Activated CD8-positive, alpha-beta memory T cell treated with anti-CD3 and anti-CD28 coated beads for 1 hour (primary cell): ENCODE measurements at places on chromosomes 6 and 20.

DNA sequence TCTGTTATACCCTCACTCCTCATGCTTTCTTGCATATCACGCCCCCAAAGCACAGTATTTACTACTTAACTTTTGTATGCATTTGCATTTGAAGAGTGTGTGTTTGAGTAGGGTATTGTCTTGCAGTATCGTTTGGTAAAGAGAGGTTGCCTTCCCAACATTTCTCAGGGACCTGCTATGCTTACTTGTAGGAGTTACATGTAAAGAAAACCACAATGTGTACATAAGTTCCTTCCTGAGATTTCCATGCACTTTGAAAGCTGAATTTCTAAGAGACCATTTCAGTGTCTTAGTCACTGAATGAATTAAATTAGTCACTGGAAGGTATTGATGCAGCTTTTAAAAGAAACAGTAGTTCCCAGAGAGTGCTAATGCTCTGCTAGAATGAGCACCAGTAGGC is 159.3 kb upstream of the LAMA2 start:
- no peak for DNase-seq

DNA sequence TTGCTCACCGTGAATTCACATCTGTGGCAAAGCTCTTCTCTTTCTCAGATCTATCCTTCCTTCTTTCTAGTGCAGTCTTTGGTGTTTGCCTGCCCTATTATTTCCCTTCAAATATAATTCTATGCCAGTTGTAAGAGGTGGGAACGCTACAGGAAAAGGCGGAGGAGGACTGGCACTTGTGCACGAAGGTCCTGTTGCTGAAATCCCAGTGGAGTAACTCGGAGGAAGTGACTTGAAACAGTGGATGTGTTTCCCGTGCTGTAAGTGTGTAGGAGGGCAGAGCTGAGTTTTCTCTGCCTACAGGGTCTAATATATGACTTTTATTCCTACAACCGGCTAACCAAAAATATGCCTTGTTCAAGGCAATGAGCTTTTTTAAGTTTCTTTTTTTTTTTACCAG is 754.8 kb downstream of the QKI start:
- no peak for DNase-seq

GRCh38 chr20:24772667-24773066 is 176.4 kb upstream of the CST7 start:
- no peak for DNase-seq

GRCh38 chr20:14441201-14441600 is 103.8 kb upstream of the FLRT3 start:
- no peak for DNase-seq

- no peak for DNase-seq
Measured at GRCh38 chr20:37699202-37699601, 5.4 kb downstream of the CTNNBL1 start.

- no peak for DNase-seq
Measured at GRCh38 chr6:67802771-67803170, 832.3 kb upstream of the ADGRB3 start.

DNA sequence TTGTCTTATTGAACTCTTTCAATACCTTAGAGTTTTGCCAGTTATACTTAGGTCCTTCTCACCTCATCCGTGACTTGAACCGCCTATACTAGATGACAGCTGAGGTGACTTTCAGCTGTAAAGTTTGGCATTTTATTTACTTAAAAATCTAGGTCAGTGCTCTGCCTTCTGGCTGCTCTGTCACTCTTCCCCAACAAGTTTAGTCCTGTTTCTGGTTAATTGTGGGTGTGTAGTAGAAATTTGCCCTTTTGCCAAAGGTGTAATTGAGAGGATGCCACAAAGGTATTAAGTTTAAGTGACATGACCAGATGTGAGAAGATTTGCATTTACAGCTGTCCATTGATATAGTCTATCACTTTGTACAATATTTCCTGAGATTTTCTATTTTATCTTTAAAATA is 106.2 kb downstream of the FARS2 start:
- DNase-seq, result no peak

- DNase-seq, result no peak
Measured at GRCh38 chr20:43940518-43941225, 26.0 kb downstream of the TOX2 start.

- no peak for DNase-seq
Measured at GRCh38 chr20:52454660-52455059, 263.1 kb upstream of the ZFP64 start.

DNA sequence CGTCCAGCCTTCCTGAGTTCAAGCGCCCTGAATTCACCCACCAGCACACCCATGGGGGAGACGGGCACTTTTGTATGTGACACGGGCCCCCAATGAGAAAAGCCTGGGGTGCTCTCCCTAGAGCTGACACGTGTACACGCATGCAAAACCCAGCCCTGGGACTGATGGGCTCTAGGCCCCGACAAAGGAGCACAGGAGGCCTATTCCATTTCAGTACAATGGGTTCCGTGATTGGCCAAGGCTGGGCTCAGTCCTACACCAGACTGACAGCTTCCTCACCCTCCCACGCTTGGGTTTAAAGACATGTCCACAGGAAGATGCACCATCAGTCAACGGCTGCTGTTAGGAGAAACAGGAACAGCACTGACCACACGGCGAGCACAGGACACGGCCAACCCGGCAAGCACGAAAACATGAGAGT is 8.8 kb downstream of the ZBTB46 start:
- no peak for DNase-seq

DNA sequence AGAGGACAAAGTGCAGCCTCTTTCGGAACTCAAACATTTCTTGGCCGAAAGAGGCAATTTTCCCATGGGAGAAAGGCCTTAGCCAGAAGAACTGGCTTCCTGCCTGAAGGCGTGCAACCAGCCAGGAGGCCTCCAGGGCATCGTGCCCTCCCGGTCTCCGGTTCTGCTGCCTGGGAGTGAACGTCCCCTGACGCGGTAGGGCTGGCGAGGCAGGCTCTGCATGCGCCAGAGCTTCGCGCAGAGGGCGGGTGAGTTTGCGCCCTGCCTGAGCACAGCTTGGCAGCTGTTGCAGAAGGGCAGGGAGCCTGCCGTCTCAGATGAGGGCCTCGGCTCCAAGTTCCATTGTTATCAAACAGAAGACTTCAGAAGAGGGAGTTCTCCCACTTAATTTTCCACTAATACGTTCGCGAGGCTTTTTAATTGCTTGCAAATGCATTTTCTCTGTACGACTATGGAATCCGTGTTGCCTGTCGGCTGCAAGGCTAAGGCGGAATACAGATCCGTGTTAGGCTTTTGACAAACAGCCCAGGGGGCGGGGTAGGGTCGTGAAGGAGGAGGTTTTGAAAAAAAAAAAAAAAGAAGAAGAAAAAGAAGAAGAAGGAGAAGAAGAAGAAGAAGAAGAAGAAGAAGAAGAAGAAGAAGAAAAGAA is 5.5 kb upstream of the TFAP2D start:
- no peak for DNase-seq

GRCh38 chr6:53986165-53986720 is 125.0 kb upstream of the MLIP start:
- DNase-seq, result no peak

DNA sequence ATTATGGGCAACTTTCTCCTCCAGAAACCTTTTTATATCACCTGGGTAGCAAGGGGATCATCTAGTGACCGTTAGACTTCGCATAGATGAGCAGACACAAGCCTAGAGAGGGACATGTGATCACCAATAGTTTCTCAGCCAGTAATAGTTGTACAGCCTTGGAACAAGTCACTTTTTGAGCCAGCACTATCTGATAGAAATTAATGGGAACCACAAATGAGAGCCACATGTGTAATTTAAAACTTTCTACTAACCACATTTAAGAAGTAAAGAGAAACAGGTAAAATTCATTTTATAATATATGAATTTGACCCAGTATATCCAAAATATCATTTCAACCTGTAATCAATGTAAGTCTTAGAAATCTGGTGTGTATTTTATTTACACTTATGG is 592 bp upstream of the CTNNBL1 start:
- no peak for DNase-seq

GRCh38 chr20:58888103-58888502 is 35.6 kb downstream of the GNAS start:
- DNase-seq, result no peak

DNA sequence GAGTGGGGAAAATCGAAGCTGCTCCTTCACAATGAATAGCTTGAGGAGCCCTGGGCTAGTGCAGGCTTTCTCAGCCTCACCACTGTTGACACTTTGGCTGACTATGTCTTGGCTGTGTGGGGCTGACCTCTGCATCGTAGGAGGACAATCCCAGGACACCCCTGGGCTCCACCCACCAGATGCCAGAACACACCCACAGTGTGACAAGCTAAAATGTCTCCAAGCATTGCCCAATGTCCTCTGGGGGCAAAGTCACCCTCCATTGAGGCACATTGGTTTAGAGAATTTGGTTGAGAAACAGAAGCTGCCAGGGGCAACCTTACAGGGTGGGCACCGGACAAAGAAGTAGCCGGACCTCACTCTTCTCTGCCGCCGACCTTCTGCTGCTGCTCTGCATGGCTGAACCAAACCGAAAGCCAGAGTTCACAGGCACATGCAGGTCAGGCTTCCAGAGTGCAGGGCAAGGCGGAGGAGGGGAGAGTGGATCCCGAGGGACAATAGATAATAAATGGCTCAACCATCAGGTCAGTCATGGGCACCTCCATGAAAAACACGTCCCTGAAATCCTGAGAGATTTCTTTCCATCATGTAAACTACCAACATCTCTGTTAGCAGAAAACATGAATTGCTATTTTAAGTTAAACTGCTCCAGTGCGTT is 189.0 kb downstream of the LRFN2 start:
- DNase-seq, result no peak

GRCh38 chr6:106087548-106088325 is 1.6 kb downstream of the PRDM1 start:
- no peak for DNase-seq

DNA sequence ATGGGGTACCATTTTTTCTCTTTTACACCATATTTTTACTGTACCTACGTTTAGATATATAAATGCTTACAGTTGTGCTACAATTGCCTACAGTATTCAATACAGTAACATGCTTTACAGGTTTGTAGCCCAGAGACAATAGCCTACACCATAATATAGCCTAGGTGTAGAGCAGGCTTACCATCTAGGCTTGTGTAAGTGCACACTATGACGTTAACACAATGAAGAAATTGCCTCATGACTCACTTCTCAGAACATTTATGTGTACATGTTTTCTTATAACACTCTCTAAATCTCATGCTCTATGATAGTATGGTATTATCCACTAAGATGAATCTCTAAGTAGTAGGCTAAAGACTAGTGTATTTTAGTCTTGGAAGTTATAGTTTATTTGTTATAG is 13.5 kb downstream of the GPR63 start:
- no peak for DNase-seq

DNA sequence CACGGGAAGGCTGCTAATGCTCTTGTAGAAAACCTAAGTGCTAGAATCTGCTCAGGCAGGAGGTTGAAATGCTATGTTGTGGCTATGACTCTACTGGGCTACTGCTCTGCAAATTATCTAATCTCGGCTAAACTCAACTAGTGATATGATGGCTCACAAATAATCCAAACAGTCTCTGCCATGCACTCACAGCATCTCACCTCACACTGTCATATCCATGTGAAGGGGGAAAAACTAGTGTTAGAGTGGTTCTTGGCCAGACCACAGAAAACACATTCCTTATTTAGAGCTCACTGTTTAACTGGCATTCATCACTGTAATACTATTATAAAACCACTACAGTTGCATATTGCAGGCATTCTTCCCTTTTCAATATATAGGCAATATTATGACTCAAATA is 81.8 kb upstream of the DST start:
- DNase-seq, result no peak

- no peak for DNase-seq
Measured at GRCh38 chr20:23061734-23062561, 12.5 kb upstream of the THBD start.

- no peak for DNase-seq
Measured at GRCh38 chr6:70241031-70241430, 61.9 kb downstream of the COL9A1 start.

- no peak for DNase-seq
Measured at GRCh38 chr20:44279228-44279627, 31.8 kb downstream of the FITM2 start.

DNA sequence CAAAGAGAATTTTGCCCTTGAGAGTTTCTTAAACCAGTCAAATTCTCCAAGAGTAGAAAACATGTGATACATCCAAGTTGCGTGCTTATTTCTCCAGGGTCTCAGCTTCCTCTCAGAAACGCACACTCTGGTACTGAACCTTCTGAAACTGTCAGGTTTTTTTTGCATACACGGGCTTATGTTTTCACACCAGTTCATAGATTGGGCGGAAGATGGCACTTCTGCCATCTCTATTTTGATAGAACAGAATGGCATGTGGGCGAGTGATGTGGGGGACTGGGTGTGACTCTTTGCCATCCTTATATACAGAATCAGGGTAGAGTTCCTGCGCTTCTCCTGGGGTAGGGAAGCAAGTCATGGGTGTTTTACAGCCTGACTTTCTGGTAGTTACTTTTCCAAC is 56.4 kb downstream of the ADTRP start:
- DNase-seq, result no peak

- DNase-seq, result no peak
Measured at GRCh38 chr20:8720089-8720488, 348.8 kb upstream of the PLCB4 start.

GRCh38 chr6:144265390-144265789 is 19.7 kb upstream of the UTRN start:
- no peak for DNase-seq

DNA sequence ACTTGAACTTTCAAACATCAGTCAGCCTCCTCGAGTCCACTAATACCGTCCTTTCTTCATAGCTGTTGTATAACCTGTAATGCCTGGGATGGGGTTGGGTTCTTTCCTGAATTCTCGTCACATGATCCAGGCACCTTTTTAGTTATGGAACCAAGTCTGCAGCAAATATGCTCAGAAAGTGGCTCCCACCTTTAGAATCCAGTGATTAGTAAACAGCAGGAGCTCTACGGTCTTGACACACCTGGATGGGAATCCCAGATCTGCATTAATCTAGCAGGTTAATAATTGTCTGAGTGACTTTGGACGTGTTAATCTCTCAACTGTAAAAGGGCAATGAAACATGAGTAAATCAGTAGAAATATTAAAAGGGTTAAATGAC is 729 bp upstream of the ZHX3 start:
- DNase-seq, result no peak

- no peak for DNase-seq
Measured at GRCh38 chr20:49039854-49040253, 6.3 kb upstream of the CSE1L start.

- no peak for DNase-seq
Measured at GRCh38 chr6:87968435-87969278, 79.0 kb upstream of the SPACA1 start.

DNA sequence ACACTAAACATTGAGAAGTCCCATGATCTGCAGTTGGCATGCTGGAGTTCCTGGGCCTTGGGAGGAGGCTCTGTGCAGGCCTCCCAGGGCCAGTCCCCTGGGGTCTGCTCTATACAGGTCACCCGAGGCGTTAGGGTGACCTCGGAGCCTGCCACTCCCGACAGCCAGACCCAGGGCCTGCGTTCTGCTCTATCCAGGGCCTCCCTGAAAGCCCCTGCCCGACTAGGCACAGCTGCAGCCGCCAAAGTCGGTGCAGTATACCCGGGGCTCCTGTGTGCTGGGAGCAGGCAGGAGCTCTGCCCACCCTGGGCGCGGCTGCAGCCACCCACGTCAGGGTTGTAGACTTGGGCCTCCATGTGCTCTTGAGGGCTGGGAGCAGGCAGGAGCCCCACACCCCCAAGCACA is 6.3 kb upstream of the OR14J1 start:
- no peak for DNase-seq

- no peak for DNase-seq
Measured at GRCh38 chr6:37205997-37206340, 36.0 kb downstream of the PIM1 start.
